Stimulated activated CD4-positive, alpha-beta T cell treated with anti-CD3 and anti-CD28 coated beads, TNF-alpha, amount 100 ng/mL, for 1 hour (primary cell): ENCODE measurements at places on chromosomes 1 and 21.

DNA sequence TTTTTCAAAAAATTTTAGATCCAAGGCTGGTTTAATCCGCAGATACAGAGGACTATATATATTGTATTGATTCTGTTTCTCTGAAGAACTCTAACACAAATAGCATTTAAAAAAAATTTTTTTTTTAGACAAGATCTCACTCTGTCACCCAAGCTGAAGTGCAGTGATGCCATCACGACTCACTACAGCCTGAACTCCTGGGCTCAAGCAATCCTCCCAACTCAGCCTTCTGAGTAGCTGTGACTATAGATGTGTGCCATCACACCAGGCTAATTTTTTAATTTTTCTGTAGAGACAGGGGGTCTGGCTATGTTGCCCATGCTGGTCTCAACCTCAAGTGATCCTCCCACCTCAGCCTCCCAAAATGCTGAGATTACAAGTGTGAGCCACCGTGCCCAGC, 3.0 kb downstream of the ANKRD45 start:
- no peak for DNase-seq

DNA sequence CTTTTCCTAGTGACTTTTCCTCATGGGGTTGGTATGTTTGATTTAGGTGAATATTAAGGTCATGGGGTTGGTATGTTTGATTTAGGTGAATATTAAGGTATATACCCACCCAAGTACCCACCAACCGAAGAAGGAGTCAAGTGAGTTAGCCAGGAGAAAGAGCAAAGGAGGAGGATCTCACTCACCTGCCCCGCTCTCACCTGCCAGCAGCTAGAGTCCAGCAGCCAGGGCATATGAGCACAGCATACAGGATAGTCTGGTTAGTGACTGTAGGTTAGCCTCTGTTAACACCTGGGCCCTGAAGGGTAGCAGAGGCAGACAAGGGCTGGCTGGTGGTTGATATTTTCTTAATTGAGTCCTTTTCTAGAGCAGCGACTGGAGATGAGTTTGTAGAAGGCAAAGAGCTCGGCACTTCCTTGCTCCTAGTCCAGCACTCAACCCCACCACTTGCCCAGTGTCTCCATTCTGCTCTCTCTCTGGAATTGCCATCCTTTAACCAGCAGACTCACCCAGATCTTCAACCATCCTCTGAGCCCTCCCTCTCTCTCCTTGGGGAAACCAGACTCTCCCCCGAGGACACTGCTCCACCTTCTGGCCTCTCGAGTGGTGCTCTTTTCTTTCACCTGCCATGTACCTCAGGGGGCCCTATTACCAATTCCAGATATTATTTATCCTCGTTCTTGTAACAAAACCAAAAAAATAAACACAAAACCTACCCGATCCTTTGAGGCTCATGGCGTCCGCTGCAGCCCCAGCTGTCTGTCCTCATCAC, 16.3 kb upstream of the DESI2 start:
- no peak for DNase-seq

DNA sequence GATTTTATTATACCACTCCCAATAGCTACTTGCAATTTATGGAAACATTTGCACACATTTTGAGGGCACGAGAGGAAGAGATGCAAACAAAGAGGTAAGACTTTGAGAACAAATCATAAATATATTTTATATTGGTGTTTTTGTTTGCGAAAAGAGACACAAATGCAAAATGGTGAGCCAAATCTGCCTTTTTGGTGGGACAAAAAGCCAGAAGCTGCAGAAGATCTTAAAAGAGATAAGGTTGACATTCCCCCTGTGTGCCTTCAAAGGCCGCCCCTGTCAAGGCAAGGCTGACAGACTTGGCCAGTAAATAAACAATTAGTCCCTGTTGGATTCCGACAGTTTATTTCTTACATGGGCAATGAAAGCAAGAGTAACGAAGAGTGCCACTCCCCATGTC, 122.8 kb downstream of the LBR start:
- DNase-seq: no peak

DNA sequence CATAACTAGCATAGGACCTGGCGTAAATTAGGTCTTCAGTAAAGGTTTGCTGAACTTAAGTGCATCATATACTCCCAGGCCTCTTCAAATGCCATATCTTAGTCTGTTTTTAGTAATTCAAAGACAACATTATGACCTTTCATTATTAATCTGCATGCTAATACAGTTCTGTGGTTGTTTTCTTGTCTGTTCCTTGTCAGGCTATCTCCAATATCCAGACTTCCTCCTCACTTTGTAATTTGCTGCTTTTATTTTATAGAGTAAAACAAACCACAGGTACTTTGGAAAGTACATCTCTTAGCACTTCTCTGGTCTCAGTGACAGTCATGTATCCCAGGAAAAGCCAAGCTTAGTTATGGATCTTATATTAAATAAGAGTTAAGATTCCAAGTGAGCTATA, 65.1 kb upstream of the BMP8A start:
- DNase-seq: no peak

DNA sequence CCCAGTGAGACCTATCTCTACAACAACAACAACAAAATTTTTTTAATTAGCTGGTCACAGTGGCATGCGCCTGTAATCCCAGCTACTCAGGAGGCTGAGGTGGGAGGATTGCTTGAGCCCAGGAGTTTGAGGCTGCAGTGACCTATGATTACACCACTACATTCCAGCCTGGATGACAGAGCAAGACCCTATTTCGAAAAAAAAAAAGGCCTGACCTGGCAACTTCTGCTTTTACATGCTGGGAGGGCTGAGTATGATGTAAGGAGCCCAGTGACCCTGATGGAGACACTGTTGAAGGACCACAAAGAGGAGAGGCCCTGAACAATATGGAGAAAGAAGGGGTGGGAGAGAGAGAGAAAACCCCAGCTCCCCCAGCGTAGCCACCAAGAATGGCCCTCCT, 9.2 kb upstream of the VPS26C start:
- DNase-seq: no peak

DNA sequence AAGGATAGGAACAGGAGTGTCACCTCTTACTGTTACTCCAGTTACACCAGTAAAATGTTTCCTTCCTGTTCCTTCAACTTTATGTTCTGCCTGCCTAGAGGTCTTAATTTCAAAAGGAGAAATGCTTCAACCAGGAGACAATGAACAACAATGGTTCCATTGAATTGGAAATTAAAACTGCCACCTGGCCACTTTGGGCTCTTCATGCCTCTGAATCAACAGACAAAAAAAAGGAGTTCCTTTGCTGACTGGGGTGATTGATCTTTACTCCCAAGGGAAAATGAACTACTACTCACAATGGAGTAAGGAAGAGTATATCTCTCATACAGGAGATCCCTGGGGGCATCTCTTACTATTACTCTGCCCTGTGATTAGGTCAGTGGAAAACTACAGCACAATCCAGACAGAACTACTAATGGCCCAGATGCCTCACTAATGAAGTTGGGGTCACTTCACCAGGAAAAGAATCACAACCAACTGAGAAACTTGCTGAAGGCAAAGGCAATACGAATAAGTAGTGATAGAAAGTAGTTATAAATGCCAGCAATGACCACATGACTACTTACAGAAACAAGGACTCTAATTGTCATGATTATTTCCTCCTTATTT, 76.6 kb upstream of the PRDX6 start:
- DNase-seq: no peak

- DNase-seq: no peak
Measured at GRCh38 chr1:222582099-222582774, 7.5 kb downstream of the TAF1A start.

DNA sequence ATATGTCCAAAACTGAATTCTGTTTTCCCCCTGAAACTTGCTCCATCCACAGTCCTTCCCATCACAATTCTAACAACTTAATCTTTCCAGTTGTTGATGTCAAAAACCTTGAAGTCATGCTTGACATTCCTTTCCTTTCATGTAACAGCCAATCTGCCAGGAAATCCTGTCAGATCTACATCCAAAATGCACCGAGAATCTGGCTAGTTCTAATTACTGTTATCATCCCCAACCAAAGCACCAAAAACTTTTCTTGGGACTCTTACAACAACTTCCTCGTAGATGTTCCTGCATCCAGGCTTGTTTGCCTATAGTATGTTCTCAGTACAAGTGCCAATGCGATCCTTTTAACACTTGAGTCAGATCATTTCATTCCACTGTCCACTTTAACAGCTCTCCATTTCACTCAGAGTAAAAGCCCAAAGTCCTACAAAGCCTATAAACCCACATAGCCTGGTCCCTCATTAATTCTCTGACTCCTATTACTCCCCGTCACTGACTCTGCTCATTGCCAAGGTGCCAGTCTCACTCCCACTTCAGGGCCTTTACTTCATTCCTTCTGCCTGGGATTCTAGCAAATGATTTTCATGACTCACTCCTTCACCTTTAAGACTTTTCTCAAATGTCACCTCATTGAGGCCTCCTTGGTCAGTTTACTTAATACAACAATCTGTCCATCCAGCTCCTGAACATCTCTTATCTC, 493.2 kb upstream of the NFIA start:
- no peak for DNase-seq

DNA sequence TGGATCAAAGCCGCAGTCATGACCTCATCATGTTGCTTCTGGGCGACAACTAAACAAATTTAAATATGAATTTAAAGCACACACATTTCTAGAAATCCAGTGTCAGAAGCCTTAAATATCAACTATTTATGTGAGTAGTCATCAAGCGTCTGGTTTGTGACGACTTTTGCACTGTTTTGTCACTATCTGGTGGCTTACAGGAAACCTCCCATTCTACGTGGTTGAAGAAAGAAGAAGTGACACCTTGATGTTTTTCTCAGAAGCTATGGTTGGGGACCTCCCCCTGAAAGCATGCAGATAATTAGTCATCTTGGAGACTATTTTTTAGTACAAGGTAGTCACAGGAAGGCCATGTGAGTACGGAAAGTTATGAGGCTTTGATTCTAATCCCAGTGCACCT, 58.5 kb downstream of the TENT5C start:
- peak; percentile 28 for DNase-seq

DNA sequence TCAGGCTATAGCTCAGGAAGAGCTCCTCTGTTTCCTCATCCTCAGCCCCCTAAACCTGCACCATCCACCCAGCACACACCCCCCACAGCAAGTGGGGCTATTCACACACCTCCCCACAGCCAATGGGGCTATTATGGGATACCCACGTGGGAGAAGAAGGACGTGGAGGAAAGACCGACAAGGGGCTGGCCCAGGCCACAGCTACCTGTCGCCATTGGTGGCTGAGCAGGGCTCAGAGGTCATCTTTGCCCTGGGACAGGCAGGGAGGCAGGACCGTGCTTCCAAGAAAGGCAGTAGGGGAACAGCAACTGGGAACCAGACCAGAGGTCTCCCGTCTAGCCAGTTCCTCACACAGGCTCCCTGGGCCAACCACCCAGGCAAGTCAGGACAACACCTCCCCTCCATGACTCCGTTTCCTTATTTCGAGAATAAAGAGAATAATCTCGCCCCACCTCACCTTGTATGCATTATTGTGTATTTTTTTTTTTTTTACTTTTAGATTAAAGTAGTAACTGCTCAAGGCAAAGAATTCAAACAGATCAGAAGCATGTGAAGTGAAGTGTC, 92.3 kb upstream of the TARDBP start:
- DNase-seq: no peak

- DNase-seq: peak; percentile 21
Measured at GRCh38 chr1:116806245-116806644, 52.0 kb downstream of the CD2 start.

GRCh38 chr1:111448482-111448917, 556 bp downstream of the WDR77 start:
- peak; percentile 19 for DNase-seq

DNA sequence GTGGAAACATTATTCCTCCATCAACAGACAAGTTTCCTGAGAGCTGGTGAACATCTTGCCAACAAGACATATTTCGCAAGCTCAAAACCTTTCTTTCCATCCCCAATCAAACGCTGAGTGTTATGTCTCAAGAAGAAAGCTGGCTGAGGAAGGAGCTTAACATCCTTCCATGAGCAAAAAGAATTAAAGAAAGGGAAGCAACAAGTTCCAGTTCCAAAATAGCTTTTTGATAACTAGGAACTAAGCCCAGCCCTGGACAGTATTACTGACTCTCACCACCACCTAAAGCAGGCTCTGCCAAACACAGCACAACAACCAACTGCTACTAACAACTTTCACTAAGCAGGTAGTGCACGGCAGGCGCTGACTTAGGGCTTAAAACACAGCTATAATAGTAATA, 50.2 kb downstream of the CAPZB start:
- no peak for DNase-seq

DNA sequence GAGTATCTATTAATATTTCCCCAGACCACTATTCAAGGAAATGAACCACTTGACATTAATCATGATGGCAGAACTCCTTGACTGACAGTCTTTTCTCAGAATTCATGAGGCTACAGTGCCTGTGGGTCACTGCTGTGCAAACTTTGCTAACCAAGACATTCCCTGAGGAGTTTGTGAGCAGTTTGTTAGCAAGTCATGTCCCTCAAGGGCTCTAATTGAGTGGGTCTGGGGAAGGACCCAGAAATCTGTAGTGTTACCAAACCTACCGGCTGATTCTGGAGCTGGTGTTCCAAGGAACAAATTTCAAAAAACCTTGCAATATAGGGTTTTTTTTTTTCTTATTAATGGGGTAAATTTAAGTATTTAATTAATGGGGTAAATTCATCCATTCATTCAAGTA, 103.2 kb upstream of the VANGL1 start:
- no peak for DNase-seq

DNA sequence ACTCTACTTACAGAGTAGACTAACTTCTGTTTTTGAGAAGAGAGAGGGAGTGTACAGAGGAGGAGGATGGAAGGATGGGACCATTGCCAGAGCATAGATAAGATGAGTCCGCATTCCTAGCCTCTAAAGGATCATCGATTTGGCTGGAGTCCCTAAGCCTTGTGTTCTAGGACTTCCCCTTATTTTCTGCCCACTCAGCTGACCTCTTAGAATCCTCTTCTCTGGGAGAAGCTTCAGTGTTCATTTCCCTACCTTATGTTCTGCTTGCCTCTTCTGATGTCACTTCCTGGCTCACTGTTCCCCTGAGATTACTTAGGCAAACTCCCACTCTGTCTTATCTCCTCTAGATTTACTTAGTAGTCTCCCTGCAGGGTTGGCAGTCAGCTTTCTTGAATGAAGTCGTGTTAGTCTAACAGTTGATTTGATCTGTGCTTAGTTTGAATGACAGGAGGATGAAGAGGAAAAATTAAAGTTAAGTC, 156.7 kb downstream of the SYT2 start:
- DNase-seq: no peak

DNA sequence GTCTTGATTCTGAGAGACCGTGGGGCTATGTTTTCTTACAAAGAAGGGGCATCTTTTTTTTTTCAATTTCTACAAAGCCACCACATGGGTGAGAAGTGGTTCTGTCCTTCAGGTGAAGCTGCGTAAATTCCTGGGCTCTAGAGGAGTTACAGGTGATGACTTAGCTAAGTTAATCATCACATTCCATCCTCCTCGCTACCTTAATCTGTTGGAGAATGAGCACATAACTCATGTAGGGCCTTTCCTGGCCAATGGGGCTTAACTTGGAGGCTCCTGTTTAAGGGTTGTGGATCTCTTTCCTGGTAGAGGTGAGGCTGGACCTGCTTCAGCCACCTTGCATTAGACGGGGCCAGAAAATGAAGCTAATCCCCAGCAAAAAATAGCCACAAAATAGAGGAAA, 19.9 kb downstream of the REG4 start:
- no peak for DNase-seq
